Activated CD4-positive, alpha-beta T cell treated with anti-CD3 and anti-CD28 coated beads, Interleukin-2, amount 50 U/mL, for 1 hour (primary cell): ENCODE measurements at places on chromosomes 16 and 17.

- no peak for DNase-seq
Observed at GRCh38 chr16:2999929-3000328, 12.8 kb upstream of the CLDN9 start.

GRCh38 chr17:29667969-29668368, 45.3 kb upstream of the CORO6 start:
- no peak for DNase-seq

GRCh38 chr16:7584561-7584960, 251.9 kb downstream of the RBFOX1 start:
- no peak for DNase-seq

- DNase-seq: no peak
Observed at GRCh38 chr16:82092711-82093110, 57.7 kb downstream of the HSD17B2 start.

DNA sequence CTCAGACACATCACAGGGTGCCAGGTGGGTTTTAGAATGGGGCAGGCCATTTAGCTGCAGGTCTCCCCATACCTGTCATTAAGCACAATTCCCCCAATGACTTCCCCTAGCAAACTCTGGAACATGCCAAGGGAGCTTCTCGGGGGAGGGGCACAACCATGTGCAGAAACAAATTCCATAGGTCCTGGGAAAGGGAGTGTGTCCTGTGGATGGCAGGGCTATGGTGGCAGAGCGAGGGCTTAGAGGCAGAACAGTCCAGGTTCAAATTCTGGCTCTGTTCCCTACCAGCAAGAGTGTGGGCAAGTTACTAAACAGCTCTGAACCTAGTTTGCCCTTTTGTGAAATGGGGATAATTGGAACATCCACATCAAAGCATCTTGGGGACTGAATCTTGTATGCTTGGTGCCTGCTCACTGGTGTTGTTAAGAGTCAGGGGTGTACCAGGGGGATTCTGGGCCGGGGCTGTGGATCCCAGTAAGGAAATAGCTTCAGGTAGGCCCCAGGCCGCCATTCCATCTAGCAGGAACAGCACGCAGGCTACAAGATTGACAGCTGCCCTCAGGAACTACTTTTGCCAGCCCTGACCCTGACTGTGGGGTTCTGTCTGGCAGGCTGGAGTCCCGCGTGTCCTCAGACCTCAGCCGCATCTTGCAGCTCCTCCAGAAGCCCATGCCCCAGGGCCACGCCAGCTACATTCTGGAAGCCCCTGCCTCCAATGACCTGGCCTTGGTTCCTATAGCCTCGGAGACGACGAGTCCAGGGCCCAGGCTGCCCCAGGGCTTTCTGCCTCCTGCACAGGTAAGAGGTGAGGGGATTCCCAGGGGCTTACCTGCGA, 5.6 kb upstream of the DCAF7 start:
- DNase-seq: no peak

DNA sequence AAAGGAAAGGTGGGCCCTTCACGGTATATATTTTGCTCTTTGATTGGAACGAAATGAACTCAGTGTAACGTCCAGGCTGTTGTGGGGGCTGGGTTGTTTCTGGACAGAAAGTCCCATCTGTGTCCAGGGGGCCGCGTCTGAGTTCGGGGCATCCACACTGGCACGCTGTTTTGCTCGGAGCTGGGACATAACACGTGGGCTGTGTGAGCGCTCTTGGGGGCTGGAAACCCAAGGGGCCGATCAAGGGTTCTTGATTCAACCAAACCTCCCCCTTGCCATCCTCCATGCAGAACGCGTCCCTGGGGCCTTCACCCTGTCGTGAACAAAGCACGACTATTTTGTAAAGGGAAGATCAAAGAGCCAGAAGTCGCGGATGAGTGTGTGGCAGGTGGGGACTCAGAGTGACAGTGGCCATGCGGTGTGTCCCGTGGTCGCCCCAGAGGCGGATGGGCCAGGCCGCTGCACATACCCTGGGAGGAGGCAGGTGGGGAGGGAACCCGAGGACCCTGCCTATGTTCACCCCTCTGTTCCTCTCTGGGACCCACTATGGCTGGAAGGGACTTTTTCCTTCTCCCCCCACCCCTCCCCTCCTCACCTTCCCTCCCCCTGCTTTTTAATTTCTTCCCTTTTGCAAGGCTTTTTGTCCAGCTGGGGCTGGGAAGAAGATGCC, 387.2 kb downstream of the SEC14L1 start:
- no peak for DNase-seq

DNA sequence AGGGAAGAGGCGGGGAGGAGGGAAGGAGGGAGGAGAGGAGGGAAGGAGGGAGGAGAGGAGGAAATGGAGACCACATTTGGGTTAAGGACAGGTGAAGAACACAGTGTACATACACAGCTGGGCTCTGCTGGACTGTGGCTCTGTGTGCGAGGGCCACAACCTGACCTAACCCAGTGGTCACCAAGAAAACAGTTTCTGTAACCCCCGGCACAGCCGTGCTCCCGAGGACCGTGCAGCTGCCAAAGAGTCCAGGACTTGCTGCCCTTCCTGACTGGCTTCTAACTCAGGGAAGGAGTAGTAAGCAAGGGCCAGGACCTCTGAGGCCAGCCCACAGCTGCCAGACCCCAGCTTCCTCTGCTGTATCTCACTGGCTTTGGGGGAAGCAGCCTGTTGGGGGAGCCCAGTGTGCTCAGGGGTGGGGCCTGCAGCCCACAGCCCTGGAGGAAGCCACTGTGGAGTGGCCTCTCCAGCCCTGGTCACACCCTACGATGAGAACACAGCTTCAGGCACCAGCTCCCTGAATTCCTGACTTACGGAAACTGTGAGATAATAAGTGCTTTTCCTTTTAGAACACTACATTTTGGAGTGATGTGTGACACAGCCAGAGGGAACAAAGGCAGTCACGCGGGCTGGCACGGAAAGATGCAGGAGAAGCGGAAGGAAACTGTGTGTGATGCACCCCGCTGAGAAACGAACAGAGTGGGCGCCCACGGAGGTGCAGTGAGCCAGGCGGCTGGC, 32.3 kb downstream of the SLC7A5 start:
- no peak for DNase-seq

GRCh38 chr17:74430385-74430705, 1.5 kb upstream of the GPRC5C start:
- no peak for DNase-seq

GRCh38 chr17:17504341-17505140, 8.3 kb upstream of the RASD1 start:
- DNase-seq: no peak

DNA sequence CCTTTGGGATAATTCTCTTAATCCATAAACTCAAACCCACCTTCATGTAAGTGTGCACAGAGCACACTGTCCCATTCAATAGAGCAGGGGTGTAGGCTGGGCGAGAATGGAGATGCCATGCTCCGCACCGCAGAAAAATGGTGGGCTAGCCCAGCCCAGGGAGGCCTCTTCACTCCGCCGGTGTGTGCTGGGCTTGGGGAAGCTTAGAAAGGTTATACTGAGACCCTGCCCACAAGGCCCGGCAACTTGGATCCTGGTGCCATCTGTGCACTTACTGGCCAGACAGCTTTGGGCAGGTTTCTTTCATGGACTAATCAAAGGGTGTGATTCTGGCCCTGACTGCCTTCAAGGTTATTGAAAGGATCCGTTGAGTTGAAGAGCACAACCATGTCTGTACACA, 3.7 kb upstream of the STAT5A start:
- DNase-seq: no peak

DNA sequence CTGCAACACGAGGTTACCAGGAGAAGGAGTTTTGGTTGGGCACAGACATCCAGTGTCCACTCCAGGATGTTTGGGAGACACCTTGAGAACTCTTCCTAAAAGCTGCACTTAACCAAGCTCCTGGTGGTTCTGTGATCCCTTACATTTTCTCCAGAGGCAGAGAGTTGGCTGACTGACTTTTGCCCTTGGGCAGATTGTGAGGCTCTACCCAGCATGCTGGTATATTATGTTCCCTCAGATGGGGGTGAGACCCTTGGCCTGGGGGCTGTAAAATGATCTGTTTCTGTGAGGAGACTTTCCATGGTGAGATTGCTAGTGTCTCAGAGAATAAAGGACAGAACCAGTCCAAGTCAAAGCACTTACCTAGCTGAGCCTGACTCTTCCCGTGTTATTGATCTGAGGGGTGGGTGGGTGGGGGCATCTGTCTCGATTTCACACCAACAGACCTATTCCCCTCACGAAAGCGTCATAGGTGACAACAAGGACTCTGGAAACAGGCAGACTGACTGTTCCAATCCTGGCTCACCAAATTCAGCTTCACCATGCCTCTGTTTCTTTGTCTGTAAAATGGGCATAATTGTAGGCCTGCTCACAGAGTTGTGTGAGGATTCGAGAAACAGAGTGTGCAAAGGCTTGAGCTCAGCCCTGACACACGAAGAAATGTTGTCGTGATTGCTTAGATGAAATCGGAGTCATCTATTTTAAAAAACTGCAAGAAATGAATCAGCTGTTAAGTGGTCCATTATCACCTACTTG, 12.2 kb downstream of the USB1 start:
- no peak for DNase-seq

DNA sequence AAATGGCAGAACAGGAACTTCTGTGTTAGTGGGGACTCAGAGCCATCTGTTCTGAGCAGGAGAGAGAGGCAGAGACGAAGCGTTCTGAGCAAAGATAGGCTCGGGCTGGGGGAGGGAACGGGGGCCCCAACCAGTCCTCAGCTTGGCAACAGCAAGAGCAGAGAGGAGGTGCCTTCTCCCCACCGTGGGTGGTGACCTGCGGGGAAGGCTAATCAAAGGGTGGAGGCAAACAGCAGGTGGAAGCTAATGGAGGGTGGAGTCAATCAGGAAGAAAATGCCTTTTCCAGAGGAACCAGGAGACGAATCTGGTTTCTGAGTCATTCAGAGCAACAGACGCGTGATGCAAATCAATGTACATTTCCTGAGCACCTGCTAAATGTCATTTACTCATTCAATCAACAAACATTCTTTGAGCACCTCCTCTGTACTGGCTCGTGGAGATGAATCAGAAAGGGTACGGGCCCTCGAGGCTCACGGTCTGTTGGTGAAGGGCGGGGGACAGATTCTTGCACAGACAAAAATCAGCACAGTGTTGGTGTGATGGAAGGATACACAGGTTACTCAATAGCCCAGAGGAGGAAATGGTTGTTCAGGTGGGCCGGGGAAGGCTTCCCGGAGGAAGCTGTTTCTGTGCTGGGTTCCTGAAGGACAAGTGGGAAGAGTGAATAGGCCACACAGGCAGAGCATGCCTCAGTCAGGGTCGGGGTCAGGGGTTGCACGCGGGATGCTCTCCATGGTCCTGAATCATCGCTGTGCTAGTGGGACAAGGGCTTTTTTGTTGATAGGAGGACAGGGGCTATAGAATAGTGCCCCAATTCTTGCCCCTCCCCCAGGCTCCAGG, 5.7 kb upstream of the SPNS2 start:
- no peak for DNase-seq
